Forelimb muscle (tissue), 1 donor: ENCODE measurements at places on chromosomes 7 and 10.
A peak's percentile ranks its signal among the peaks of the same experiment; 100 is the strongest.

DNA sequence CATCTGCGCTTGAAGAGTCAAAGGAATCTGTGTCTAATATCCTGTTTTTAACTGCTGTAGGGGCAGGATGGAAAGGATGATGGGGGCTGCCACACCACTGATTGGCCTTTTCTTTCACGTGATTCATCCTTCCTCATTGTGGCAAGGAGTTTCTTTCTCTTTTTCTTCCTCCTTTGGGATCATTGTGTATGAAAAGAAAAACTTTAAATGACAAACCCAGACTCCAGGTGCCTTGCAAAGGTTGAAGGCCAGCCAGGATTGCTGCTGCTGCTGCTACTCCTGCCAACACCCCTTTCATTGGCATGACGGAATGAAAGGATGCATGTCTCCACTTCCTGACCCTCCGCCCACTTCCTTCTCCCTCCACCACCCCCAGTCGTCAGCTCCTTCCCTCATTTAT lies 6.5 kb upstream of the OIT3 start:
- no peak for DNase-seq

GRCh38 chr10:21499701-21500577 lies 25.5 kb downstream of the SKIDA1 start:
- DNase-seq = no peak

GRCh38 chr7:139643951-139644585 lies 120.6 kb downstream of the CLEC2L start:
- no peak for DNase-seq

DNA sequence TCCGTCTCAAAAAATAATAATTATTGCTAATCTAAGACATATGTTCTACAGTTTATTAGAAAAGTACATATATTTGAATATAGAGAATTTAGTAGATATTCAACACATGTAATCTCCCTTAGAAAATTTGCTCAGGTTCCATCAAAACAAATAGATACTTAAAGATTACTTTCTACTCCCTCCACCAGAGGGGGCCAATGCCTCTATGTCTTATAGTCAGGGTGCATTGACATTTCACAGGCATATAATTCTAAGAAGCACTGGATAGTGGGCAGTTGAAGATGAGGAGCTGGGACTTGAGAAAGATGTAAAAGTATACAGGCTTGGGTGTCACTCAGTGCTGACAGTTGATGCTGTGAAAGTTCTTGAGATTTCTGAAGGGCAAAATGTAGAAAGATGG lies 301.6 kb upstream of the HPS1 start:
- no peak for DNase-seq

GRCh38 chr7:6375348-6376101 lies 72.2 kb downstream of the DAGLB start:
- DNase-seq = no peak

GRCh38 chr7:97179454-97180104 lies 62.1 kb downstream of the SDHAF3 start:
- DNase-seq = peak; percentile 29

DNA sequence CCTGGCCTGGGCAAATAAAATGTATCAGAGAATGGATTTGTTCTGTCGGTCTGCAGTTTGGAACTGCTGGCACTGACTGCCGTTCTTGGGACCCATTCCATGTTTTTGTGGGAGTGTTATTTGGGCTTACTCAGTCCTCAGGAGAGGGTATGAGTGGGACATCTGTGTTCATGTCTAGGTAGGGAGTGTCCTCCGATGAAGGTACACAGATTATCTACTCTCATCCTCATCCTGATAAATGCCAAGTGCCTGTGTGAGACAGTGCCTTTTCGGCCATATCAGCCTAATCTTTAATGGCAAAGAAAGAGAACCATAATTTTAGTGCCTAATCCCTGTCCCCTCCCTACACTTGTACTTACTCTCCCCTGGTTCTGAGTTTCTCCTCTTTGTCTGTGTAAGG lies 409.4 kb downstream of the REEP3 start:
- no peak for DNase-seq

DNA sequence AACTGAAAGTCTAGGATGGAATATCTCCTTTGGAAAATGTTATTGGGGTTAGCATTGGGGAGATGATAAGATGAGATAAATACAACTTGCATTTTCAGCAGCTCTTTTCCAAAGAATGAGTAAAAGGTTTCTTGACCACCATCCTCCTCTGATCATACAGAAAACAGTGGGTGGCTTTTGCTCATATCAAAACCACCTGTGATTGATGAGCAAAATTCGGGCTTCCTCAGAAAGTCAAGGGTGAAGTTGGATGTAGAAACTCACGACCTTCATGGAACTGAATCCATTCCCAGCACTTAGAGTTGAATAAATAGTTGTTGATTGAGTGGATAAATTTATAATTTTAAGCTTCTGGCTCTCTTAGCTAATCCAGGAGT lies 158.4 kb downstream of the DNAJB6 start:
- no peak for DNase-seq

- no peak for DNase-seq
Measured at GRCh38 chr7:131624536-131624935, 68.1 kb upstream of the PODXL start.

DNA sequence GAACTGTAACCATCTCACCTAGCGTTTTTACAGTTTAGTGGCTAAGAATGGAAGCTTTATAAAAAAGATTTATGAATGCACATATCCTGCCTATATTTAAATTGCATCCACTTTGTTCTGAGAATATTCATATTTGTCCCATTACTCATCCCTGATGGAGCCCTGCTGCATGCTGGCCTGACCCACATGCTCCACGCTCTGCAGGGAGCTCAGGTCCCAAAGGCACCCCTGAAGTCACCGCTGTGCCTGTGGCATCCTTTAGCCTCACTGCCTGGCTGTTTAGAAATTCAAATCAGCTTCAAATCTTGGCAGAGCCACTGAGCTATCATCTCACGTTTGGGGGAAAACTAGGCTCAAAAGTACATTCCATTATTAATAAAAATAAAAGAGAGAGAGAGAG lies 24.4 kb downstream of the C10orf90 start:
- no peak for DNase-seq
